Kidney glomerular epithelial cell (primary cell): ENCODE measurements at places on chromosomes 16 and 17.
A peak's percentile ranks its signal among the peaks of the same experiment; 100 is the strongest.

DNA sequence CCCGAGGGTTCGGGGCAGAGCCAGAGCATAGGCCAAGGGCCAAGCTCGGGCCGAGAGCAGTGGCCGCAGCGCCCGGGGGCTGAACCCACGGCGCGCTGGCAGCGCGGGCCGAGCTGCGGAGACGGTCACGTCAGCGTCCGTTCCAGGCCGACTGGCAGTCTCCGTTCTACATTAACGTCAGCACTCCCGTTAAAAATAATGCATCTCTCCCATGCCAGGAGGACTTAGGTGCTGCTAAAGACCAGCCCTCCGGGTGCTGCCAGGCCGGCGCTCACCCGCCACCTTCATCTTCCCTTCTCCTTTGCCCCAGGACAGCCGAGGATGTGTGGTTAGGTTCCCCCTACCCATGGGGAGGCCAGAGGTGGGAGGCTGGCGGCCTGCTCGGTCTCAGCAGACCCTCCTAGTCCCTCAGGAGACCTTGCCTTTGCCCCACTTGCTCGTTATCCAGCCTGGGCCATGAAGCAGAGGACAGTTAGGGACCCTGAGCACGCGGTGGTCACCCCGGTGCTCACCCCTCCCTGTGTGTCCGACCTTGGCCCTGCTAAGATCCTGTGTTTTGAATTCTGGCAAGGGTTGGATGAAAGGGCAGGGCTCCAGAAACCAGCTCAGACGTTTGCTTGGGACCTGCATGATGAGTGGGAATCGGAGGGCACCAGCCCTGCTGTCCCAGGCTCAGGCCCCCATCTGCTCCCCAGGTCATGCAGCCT is 572 bp downstream of the MPG start:
- no peak for DNase-seq

- no peak for DNase-seq
Measured at GRCh38 chr17:49695698-49696232, 12.0 kb downstream of the SLC35B1 start.

DNA sequence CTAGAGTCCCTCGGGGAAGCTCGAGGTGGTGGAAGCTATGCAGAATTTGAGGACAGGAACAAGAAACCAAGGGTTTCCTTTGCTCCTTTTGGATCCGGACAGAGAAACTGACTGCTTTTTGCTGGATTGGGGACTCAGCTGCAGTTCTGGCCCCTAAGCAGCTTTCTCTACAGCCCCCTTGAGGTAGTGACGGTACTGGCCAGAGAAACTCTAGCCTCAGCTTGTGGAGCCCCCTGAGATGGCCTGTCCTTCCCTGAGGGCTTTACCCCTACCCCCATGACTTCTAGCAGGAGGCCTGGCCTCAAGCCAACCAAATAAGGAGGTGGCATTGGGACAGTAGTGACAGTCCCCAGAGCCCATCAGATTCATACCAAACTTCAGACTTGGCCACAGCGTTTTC is 118.1 kb downstream of the IRX5 start:
- DNase-seq, result no peak

DNA sequence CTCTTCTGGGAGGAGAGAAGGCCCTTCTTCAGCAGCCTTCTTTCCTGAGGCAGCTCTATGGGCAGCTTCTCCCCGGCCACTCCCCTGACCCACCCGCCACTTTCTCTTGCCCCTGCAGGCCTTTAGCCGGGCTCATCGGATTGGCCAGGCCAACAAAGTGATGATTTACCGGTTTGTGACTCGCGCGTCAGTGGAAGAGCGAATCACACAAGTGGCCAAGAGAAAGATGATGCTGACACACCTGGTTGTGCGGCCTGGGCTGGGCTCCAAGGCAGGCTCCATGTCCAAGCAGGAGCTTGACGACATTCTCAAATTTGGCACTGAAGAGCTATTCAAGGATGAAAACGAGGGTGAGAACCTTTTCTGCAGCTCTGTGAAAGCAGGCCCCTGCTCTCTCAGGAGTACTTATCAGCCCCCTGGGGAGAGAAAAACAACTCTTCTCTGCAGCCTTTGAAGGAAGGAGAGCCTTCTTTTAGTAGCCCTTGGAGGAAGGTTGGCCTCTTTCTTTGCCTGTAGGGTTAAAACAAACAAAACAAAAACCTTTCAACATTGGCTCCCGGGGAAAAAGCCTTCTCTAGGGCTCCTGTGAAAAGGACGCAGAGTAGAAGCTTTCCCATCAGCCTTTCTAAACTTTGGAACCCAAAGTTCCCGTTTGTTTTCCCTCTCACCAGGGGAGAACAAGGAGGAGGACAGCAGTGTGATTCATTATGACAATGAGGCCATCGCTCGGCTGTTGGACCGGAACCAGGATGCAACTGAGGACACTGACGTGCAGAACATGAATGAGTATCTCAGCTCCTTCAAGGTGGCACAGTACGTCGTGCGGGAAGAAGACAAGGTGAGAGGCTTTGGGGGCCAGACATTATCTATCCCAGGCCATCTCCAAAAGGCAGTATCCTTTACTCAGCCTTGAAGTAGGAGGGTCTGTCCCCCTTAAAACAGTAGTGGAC is 12.7 kb downstream of the RNF227 start:
- DNase-seq, result no peak

DNA sequence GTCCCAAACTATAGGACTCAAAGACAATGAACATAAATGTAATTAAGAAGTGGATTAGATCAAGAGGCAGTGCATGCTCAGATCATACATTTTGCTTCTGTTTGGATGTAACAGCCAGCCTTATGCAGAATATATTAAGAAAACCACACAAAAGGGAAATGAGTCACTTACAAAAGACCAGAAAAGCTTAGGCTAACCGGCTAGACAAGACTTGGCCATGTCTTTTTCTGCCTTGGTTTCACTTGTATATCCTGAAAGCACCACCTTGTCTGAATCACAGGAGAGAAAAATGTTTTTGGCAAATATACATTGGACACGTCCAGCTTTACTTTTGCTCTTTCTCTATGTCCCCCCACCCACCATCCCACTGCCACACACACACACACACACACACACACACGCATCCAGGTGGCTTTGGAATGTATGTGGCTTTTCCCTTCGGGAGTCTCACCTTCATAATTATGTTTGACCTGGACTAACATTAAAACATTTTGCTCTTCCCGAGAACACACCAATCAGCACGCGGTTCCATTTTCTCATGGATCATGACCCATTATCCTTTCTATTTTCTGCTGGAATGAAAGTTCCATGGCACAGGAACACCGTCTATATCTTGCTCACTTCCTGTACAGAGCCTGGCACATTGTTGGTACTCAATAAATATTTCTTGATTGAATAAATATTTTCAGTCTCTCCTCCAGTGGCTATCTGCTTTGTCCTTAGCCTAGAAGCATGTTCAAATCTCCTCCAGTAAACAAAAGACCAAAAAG is 64.6 kb downstream of the CDK5R1 start:
- DNase-seq, result peak; percentile 2

- peak; percentile 45 for DNase-seq
Measured at GRCh38 chr17:41710472-41711090, 1.6 kb upstream of the GAST start.

DNA sequence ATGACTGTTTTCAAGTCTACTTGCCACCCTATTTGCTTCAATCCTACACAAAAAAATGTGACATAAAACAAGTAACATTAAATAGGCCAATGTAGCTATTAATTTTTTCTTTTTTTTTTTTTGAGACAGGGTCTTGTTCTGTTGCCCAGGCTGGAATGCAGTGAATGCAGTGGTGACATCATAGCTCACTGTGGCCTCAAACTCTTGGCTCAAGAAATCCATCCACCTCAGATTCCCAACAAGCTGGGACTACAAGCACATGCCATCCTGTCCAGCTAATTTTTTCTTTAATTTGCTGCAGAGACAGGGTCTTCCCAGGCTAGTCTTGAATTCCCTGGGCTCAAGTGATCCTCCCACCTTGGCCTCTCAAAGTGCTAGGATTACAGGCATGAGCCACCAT is 29.4 kb downstream of the ANKFY1 start:
- DNase-seq, result no peak
